Calu3 (cell line): ENCODE measurements at places on chromosomes 16 and 17.

DNA sequence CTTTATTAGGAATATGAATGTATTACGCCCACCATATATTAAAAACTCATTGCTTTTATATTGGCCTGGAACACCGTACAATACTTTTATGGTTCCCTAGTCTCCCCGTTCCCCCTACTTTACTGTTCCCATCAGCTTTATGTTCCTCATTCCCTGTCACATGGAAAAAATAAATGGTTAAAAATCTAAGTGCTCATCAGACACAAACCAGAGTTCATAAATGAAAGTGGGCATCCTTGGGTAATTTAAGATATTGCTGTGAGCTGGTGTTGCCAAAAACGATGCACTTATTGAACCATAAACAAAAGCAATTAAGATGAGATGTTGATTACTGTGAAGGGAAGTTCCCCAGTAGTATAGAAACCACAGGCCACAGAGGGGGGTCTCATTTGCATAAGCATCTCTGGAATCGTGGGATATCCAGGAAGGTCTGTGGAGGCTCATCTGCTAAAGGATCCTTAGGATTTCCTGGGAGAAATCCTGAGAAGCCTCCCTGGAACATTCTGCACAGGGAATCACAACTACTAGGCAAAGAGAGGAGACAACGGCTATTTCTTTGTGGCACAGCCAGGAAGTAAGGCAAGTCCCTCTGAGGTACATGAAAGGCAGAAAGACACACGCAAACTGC is 591.4 kb upstream of the CDH11 start:
- no peak for DNase-seq

DNA sequence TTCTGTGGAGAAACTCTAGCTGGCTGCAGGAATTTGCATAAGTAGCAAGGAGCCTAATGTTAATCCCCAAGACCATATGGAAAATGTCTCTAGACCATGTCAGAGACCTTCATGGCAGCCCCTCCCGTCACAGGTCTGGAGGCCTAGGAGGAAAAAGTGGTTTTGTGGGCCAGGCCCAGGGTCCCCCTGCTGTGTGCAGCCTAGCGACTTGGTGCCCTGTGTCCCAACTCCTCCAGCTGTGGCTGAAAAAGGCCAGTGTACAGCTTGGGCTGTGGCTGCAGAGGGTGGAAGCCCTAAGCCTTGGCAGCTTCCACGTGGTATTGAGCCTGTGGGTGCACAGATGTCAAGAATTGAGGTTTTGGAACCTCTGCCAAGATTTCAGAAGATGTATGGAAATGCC is 306.9 kb upstream of the CA10 start:
- no peak for DNase-seq

DNA sequence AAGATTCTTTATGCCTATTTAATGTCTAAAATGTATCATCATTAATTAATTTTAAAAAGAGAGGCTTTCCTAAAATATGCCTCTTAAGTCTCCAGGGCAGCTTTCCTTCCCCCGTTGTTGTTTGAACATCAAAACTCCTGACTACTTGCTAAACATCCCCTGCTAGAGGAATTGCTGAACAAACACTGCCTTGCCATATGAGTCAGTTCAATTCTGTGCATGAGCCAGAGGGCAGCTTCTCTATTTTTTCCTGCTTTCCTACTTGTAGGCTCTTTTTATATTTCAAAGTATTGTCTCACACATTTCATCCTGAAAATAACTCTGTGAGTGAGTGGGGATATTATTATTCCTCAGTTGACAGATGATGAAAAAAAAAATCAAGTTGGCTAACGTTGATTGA is 143.4 kb downstream of the HS3ST4 start:
- no peak for DNase-seq

DNA sequence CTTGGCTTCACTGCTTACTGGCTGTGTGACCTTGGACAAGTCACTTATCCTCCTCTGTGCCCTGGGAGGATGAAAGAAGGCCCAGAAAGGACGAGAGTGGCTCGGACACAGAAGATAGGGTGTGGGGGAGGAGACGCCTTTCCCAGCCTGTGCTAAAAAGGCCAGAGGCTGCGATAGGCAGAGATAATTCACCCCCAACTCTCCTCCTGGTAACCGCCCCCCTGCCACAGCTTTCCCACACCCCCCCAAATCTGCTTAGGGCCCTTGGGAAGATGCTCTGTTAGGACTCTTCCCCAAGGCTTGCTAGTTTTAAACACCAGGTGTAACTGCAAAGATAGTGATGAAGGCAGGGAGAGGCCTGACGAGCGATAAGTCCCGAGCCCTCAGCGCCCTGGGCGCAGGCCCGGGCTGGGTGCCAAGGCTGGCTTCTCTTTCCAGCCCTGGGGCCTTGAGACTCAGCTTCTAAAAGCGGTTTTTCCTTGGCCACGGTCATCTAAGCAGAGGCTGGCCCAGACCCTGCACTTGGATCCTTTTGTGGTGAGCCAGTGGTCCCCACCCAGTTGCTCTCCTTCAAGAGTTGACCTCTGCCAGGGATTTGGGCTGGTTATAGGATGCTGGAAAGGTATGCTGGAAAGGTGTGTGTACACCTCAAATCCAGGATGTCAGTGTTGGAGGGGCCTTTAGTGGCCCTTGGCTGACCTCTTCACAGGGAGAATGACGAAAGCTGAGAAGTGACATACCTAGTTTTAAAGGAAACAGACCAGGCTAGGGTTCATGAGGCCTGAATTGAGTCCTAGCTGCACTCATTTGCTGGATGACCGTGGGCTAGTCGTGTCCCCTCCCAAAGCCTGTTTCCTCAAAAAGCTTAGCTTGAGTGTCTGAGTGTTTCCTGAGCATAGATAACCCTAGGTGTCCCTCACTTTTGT is 3.4 kb upstream of the PPP1R9B start:
- DNase-seq: peak; percentile 67

DNA sequence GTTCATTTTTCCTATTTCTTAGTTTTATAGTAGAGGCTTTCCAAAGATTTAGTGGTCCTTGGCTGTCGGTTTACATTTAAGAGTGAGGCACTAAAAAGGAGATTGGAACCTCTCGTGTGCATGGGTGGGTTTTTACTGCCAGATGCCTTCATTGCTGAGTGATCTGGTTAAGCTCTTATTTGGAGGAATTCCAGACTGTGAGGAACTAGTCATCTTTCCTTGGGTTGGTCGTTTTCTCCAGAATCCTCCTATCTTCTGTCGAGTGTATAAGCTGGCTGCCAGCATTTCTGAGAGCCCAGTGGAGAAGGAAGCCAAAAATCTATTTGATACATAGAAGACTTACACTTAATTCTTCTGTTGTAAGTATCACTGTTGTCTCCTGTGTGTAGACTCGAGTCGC is 22.6 kb downstream of the IST1 start:
- no peak for DNase-seq

DNA sequence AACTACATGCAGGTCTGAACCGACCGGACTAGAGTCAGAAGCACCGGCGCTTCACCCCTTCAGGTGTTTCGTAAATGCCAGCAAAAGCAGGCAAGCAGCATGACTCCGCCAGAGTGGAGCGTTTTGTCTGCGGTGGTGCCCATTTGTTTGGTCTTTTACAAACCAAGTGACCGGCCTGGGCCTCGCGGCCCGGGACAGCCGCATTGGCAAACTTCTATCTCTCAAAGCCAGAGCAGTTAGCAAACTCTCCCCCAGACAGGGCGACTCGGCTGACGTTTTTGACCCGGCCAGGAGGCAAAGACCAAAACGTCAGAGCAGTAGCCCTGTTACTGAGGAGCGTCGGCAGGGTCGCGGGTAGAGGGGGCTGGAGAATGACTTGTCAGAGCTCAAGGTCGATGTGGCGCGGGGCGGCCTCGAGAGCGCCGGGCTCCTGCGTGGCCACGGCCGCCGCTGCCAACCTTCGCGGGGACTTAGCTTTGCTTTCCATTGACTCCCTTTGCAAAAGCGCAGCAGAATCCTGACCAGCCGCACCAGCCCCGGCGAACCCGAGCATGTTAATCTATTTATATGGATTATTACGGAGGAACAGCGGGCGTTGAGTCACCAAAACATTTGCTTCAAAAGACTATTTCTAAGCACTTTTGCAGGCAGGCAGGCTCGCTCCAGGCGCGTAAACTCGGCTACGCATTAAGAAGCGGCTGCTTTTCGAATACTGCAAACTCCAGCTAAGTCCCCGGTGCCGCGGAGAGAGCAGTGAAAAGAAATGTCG is 763 bp upstream of the SOX9 start:
- DNase-seq: peak; percentile 44
